ENCODE measurements at places on chromosomes 16 and 17.

- no peak for DNase-seq
Measured at GRCh38 chr16:79838496-79839259, 238.1 kb upstream of the MAF start.

GRCh38 chr17:74749279-74750038 lies 1.0 kb downstream of the NHERF1 start:
- no peak for DNase-seq

- no peak for DNase-seq
Measured at GRCh38 chr17:67531291-67531690, 154.2 kb downstream of the PITPNC1 start.

DNA sequence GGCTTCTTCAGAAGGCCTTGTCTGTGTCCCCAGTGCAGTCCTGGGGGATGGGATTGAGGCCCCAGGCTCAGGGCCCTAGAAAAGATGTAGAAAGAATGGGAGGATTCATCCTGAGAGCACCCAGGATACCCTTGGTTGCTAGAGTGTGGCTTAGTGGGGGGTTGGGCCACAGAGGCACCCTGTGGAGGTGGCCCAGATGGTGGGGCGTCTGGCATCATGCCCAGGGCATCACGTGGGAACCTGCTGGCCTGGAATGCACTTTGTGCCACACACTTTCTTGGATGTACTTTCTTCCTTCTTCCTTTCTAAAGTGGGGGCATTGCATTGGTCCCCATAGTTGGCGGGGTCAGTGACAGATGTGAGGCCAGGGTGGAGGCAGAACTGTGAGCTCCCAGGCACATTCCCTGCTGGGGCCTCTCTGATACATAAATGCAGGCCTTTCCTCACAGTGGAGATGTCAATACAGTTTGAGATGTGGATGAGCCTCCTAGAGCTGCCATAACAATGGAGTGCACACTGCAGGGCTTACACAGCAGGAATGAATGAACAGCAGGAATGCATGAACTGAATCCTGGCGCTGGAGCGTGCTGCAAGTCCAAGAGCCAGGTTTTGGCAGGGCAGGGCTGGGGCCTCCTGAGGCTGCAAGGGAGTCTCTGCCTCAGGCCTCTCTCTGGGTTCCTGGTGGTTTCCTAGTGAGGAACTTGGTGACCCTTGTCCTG lies 43.3 kb downstream of the MGAT5B start:
- DNase-seq, result no peak

DNA sequence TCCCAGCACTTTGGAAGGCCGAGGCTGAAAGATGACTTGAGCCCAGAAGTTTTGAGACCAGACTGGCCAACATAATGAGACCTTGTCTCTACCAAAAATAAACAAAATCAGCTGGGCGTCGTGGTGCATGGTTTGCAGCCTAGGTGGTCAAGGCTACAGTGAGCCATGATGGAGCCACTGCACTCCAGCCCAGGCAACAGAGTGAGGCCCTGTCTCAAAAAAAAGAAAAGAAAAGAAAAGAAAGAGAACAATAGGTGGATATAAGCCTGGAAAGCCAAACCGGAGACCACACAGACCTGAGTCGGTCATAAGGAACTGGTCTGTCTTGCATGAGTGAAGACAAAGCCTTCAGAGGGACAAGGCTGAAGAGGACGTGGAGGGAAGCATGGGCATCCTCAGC lies 14.4 kb downstream of the ATP6V0D1 start:
- DNase-seq, result no peak

- DNase-seq, result no peak
Measured at GRCh38 chr17:10050597-10051101, 145.6 kb upstream of the RCVRN start.

DNA sequence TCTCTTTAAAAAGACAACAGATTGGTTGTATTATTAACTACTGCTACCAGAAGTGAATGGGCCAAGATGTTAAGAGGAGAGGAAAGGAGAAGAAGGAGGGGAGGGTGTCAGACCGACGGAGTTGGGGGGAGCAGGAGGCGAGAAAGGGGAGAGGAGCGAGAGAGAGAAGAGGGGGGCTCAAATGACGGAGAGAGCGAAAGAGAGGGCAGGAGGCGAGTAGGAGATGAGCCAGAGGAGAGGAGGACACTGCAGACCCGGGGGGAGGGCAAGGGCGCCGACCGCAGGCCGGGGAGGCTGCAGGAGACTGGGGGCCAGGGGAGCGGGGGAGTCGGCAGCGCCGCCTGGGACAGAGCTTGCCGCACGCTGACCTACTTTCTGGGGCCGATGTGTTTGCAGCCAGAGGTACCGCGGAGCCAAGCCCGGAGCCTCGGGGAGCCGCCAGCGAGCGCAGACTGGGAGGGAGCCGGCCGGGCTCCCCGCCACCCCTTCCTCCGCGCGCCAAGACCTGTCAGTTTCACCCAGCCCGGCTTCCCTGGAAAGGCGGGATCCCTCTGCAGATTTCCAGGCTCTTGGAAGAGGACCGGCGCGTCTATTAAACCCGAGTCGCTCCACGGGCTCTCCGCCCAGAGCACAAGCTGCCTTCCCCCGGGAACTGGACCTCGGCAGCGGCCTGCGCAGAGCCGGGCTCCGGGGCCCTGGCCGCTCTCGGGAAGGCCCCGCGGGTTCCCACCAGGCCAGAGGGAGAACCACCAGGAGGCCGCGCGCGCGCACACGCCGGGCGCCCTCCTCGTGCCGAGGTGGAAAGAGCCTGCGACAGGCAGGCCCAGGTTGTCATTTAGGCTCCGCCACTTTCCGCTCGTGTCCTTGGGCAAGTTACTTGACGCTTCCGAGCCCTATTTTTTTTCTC lies 74.6 kb downstream of the CMC2 start:
- DNase-seq, result no peak

DNA sequence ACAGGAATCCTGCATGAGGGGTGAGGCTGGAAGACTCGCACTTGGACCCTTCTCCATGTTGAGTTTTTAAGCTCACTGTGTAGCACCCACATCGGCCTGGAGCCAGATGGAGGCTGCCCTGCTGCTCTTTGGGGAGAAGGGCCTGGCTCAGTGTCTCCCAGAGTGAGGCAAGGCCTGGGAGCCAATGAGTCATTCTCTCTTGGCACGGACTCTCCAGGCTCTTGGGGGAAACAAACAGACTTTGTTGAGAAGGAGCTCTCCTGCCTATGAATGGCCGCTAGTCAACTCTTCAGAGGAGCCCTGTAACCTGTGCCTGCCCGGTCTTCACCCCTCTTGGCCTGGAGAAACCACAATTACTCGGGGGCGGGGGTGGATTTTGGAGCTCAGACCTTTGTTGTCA lies 50.8 kb upstream of the MAF start:
- no peak for DNase-seq

DNA sequence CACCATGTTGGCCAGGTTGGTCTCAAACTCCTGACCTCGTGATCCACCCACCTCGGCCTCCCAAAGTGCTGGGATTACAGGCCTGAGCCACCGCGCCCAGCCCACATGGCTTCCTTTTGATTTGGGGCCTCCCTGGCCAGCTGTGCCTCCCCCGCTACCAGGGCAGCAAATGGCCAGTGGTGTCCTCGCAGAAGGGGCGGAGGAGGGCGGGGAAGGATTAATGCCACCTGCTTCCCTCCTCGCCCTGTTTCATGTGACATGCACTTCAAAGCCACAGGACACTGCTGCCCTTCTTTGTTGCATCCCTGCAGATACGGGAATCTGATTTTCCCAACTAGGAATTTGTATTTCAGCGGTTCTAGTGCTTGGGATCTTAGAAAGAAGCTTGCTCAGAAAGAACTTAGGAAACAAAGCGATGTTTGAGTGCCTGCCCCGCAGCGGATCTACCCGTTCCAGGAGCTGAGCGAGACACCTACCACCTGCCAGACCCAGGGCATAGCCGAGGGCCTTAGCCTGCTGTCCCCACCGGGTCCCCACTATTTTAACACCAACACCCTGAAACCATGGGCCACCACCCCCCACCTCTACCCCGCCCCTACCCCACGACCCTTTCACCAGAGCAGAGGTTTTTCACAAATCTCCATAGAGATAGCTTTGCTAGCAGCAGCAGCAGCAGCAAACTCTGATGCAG lies 37.7 kb upstream of the CCDC182 start:
- no peak for DNase-seq

DNA sequence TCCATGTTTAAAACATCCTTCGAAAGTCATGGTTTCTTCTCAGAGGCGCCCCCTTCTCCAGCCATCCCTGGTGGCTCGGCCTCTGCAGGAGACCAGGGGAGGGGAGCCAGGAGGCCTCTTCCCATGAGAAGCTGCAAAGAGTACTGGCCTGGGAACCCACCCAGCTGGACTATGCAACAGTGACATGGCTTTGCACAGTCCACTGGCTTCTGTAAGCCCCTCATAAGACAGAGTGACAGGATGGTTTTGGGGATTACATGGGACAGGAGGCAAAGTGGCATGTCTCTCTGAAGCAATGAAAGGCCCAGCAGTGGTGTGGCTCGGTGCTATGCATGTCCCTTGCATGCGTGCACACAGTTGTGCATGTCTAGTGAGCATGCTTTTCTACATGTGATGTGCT lies 99.5 kb downstream of the C16orf78 start:
- no peak for DNase-seq

DNA sequence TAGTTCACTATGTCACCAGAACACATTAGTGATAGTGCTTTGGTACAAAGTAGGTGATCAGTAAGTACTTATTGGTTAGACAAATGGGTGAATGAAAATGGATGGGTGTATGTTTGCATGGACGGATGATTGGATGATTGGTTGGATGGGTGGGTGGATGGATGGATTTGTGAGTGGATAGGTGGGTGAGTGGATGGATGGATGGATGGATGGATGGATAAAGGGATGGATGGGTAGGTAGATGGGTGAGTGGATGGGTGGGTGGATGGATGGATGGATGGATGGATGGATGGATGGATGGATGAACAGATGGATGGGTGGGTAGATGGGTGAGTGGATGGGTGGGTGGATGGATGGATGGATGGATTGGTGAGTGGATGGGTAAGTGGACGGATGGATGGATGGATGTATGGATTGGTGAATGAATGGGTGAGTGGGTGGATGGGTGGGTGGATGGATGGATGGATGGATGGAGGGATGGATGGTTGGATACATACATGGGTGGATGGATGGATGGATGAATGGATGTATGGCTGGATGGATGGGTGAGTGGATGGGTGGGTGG lies 225.3 kb upstream of the GSE1 start:
- no peak for DNase-seq

- no peak for DNase-seq
Measured at GRCh38 chr17:17492085-17492484, 4.1 kb downstream of the RASD1 start.

- no peak for DNase-seq
Measured at GRCh38 chr16:68798398-68798797, 44.9 kb upstream of the TANGO6 start.

- DNase-seq, result no peak
Measured at GRCh38 chr17:77891602-77892001, 66.9 kb upstream of the TNRC6C start.

DNA sequence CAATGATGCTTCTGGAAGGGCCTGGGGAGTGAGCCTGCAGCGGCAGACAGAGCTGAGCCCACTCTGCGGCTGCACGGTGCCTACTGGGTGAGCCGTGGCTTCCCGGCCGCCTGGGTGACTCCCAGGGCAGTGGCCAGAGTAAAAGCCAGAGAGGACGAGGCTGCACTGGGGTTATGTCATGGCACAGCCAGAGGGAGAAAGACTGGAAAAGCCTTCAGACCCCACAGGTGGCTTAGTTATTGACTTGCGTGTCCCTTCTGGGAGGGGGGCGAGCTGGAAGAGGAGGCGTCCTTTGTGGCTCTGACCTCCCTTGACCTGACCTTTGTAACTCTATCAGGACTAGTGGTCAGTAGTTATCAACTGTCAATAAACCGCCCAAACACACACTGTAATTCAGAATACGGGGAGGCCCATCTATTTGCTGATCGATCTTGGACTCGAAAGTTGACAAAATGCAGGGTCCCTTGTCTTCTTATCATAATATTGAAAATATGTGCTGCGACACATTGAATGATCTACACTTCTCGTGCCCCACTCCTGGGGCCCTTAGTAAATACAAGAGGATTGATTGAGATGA lies 385.9 kb upstream of the ZFHX3 start:
- no peak for DNase-seq

GRCh38 chr16:72875291-72876031 lies 172.5 kb downstream of the ZFHX3 start:
- DNase-seq, result no peak

- no peak for DNase-seq
Measured at GRCh38 chr16:47949714-47950113, 206.1 kb downstream of the ABCC12 start.
